HT1080 (cell line): ENCODE measurements at places on chromosomes 1 and 21. TPM values are rescaled to one million over a fixed set of nuclear protein-coding genes. Genes with fewer than 3 reads are reported as not detected.

GRCh38 chr1:29585656-29586055, 349.3 kb downstream of the PTPRU start:
- no peak for DNase-seq

DNA sequence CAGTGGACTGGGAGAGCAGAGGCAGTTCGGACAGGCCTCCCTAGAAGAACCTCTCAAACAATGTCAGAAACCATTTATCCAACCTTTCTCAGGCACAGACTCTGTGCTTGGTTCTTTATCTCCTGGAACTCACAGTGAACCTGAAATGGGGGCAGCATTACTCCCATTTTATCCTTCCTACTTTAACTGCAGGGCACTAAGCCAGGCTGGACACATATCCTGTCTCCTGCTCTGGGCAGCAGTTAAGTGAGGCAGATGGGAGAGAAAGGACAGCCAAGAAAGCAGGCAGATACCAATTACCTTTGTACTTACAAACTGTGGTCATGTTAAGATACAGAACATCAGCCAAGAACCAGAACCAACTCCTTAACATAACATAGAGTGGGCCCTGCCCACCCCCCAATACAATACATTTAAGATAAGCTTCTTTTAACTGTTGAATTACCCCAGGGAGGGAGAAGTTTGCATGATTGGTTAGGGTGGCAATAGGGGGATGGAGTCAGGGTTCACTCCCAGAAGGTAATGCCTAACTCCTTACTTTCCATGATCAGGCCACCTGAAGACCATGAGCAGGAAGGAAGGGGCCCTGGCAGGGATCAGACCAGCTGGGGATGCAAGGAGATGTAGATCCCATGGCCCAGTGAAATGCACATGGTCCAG, 10.9 kb downstream of the KDF1 start:
- peak; percentile 20 for DNase-seq

GRCh38 chr1:44678626-44679025, 4.1 kb downstream of the ARMH1 start:
- DNase-seq = no peak

The AGMAT gene
- not detected in 2 replicates for total RNA-seq

DNA sequence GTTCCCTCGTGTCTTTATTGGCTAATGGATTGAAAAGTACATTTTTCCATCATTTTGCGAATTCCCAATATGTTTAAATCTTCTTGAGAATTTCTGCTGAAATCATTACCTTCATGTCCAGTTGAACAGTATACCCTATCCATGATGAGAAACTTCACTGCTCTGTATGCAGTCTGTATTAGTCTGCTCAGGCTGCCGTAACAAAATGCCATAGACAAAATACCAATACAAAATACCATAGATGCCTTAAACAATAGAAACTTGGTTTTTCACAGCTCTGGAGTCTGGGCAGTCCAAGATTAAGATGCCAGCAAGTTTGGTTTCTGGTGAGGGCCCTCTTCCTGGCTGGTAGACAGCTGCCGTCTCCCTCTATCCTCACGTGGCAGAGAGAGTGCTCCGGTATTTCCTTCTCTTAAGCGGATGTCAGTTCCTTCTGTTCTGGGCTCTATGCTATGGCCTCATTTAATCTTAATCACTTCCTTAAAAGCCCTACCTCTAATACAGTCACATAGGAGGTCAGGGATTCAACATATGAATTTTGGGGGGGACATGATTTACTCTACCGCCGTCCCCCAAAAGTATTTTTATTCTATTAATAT, 27.0 kb downstream of the CXADR start:
- DNase-seq = no peak

The NTMT2 gene
- total RNA-seq = not detected in 2 replicates

The ALPL gene
- not detected in 2 replicates for total RNA-seq

GRCh38 chr1:121418369-121419049, 233.7 kb downstream of the SRGAP2C start:
- no peak for DNase-seq

DNA sequence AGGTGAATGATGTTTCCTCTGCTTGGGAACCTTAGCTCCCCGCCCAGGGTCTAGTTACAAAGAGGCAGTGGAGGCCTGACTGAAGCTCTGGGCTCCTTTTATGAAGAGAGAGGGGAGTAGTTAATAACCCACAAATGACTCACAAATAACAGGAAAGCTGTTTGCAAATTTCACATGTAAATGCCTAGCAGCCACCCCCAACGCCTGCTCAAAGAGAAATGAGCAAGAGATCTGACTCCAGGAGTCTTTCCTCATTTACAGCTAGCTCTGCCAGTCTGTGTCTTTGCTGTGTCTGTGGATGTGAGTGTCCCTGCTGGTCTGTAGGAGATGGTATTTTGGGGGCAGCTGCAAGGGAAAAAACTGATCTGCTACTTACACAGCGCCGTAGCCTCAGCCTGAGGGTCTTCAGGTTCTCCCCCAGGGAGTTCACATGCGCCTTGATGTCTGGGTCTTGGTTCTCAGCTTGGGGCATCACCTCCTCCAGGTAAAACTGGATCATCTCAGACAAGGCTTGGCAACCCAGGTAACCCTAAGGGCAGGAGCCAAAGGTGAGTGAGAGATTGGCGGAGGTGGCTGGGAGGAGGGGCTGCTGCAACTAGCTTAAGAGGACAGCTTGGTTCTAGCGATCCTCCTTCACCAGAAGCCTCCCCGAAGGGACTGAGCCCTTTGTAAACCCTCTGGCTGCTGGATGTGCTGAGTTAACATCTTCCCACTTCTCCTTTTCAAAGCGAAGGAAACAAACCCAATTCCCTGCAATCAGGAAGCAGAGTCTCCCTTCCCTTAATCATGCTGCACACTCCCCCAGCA, at the start of gene IL19:
Gene IL19, plus strand, starts transcription at position 243 of the 807 bp plus-strand sequence. CDS start 65,890 bp downstream, outside the sequence.
- peak; percentile 52 for DNase-seq

The AJAP1 gene
- 26.1 and 26.4 TPM in 2 replicates for total RNA-seq

The CTSE gene
- 0.17 and 0.34 TPM in 2 replicates for total RNA-seq

GRCh38 chr1:12177999-12178441, 11.2 kb downstream of the TNFRSF1B start:
- peak; percentile 71 for DNase-seq

GRCh38 chr1:174657893-174658292, 210.1 kb downstream of the GPR52 start:
- DNase-seq = no peak

The SERPINC1 gene
- total RNA-seq = not detected in 2 replicates

GRCh38 chr1:162040657-162041056, 17.0 kb upstream of the OLFML2B start:
- peak; percentile 28 for DNase-seq

- no peak for DNase-seq
Observed at GRCh38 chr1:147753081-147753480, 7.3 kb downstream of the GJA5 start.

DNA sequence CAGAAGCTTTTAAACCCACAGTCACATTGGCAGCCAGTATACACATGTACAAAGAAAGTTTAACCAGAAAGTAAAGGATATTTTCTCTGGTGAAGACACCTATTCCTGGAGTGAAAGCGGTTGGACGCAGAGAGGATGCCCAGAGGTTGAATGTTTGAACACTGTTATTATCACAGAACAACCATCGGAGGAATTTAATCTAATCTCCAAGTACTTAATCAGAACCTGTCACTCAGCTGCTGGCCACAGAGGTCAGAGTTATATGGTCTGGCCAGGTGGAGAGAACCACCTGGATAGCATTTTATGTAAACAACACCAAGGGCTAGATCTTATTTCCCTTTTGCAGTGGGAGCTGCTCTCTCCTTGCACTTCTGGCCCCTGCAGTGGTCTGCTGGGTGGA, 29.4 kb downstream of the SPATA46 start:
- DNase-seq = no peak

DNA sequence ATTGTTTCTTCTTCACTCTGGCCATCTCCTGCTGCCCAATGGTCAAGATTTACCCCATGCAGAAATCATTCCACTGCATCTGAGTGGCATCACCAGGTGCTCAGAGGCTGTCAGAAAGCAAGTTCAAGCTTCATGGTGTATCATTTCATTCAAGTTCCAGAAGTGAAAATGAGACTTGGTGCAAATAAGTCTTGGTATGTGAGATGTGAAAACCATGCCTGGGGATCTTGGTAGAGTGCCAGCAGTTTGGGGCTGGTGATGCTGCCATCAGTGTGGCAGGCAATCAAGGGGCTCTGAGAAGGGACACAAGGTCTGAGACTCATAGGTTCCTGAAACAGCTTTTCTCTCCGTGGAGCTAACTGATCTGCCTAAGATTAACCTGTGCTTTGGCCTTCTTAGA, 52.0 kb downstream of the CD2 start:
- DNase-seq = no peak

The RUNX3 gene
- total RNA-seq = 3.2 and 5.5 TPM in 2 replicates

GRCh38 chr1:58739856-58740466, 40.1 kb upstream of the MYSM1 start:
- DNase-seq = peak; percentile 61

DNA sequence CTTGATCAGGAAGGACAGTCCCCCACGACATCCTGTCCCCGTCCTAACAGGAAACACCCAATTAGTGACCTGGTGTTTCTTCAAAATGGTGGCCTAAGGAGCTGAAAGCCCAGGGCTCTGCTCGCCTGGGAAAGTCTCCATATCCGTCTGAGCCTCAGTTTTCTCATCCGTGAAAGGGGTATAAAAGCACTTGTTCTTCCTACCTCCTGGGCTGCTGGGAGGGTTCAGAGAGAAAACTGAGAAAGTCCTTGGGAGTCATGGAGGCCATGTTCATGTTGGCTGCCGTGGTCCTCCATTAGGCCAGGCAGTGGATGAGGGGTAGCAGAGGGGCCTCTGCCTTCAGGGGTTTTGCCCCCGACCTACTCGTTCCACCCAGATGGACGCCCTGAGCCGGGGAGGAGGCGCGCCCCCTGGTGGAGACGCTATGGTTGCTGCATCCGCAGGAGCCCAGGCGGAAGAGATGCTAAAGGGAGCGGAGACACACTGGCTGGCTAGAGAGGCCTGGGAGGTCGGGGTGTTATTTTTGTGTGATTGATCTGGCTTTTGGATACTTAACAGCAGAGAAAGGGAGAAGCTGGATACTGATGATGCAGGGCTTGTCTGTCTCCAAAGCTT, 113.5 kb downstream of the PRDM2 start:
- DNase-seq = no peak

GRCh38 chr1:163583661-163584181, 262.0 kb downstream of the NUF2 start:
- DNase-seq = no peak
